COR-L47 (cell line): ENCODE measurements at places on chromosomes 4 and X.

- no peak for DNase-seq
Measured at GRCh38 chr4:141771889-141772830, 135.8 kb downstream of the IL15 start.

- peak; percentile 4 for DNase-seq
Measured at GRCh38 chr4:7770224-7771050, 169.2 kb downstream of the AFAP1 start.

- DNase-seq: no peak
Measured at GRCh38 chr4:133314991-133315390, 165.9 kb downstream of the PCDH10 start.

DNA sequence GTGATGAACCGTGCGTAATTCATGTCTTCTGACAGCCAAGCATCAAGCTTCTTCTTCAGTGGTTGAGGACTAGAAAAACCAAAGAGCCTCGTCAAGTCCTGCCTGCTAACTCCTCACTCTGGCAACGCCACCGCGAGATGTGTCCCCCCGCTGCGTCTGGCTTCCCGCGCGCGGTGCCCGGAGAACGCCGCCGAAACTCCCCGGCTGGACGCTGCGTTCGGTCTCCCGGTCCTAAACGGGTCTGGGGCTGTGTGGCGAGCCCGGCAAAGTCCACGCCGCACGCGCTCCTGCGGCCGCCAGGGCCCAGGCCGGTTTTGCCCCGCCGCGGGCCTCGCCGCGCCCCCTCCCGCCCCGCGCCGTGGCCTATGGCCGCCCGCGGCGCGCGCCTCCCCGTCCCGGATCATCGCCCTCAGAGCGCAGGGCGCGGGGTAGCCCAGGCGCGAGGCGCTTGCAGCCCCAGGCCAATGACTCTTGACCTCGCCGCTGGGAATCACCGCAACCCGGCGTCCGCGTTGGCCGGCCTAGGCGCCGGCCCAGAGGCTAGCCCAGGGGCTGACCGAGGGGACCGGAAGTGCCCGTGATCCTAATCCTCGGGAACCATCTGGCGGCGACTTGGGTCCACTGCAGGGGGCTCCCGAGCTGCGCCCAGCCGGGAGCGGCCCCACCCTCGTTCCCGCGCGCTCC lies at the start of gene AADAT:
TSS of gene AADAT (minus strand) at position 289 of the 684 bp plus-strand sequence. CDS start at position 23, 266 bp downstream.
- peak; percentile 79 for DNase-seq

DNA sequence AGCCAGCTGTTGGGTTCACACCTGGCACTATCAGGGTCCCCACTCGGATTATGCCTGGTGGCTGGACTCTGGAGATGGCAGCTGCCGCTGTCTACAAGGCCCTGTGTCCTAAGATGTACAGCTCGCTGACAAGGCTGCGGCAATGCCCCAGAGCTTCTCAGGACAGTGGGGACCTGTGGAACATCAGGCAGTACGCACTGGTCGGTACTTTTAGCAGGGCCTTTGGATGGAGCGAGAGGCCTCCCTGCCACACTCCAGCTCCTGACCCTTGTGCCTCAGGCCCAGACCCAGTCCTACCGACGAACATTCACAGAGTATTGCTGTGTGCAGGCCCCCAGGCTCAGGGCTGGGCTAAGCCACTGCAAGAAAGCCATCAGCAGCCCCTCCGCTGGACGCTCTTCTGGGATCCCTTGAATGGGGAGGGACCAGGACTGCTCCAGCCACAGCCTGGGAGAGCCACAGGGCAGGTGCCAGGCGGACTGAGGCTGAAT lies 45.7 kb upstream of the HMX1 start:
- DNase-seq: no peak

DNA sequence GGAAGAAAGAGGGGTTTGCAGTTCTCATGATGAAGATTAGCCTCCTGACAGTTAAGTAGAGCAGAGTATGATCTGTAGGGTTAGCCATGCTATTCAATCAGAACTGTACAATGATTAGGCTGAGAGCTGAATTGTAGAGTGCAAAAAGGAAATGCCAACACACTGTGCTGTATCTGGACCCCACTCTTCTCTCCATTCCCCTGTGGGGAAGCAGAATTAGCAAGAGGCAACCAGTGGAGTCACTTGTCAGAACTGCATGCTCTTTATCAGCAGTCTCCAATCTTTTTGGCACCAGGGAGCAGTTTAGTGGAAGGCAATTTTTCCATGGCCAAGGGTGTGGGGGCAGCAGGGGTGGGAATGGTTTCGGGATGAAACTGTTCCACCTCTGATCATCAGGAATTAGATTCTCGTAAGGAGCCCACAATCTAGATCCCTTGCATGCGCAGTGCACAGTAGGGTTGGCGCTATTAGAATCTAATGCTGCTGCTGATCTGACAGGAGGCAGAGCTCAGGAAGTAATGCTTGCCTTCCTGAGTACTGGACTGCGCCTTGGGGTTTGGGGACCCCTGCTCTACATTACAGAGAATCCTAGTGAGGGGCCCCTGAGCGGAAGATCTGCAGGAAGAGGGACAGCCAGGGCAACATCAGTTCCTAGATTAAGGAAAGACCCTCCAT lies 19.4 kb downstream of the TBC1D9 start:
- no peak for DNase-seq

DNA sequence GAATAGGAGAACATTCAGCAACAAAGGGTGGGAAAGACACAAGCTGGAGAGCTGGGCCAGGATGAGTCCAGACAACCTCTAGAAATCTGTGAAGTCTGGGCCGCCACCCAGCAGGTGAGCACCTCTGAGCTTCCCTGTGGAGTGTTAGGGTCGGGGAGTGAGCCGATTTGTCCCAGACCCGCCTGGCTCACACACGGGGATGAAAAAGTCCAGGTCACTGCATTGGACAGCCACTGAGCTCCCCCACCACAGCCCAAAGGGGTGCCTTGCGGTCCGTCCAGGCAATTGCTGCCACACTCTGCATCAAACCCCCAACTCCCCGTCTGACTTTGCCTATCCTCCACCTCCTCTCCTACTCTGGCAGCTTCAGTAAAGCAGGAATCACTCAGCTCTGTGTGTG lies 38.7 kb downstream of the NHSL2 start:
- DNase-seq: no peak

DNA sequence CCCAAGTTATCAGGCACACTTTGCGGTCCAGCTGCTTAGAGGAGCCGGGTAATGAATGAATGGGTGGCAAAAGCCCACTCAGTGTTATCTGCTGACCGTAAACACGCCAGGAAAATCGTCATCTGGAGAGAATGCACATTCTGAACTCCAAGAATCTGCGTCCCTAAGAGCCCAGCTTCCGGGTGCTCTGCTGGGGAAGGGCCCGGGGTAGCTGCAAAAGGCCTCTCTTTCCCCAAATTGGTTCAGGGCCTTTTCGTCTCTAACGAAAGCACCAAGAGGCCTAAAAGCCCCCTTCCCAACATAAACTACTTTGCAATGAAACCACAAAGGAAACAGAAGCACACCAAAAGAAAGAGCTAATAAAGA lies 1.6 kb upstream of the SFRP2 start:
- no peak for DNase-seq

- no peak for DNase-seq
Measured at GRCh38 chrX:39199429-39199828, 398.2 kb downstream of the MID1IP1 start.

GRCh38 chrX:130893356-130894085 lies 9.5 kb downstream of the ENOX2 start:
- no peak for DNase-seq

GRCh38 chrX:50333308-50333707 lies 128.7 kb downstream of the CCNB3 start:
- no peak for DNase-seq

DNA sequence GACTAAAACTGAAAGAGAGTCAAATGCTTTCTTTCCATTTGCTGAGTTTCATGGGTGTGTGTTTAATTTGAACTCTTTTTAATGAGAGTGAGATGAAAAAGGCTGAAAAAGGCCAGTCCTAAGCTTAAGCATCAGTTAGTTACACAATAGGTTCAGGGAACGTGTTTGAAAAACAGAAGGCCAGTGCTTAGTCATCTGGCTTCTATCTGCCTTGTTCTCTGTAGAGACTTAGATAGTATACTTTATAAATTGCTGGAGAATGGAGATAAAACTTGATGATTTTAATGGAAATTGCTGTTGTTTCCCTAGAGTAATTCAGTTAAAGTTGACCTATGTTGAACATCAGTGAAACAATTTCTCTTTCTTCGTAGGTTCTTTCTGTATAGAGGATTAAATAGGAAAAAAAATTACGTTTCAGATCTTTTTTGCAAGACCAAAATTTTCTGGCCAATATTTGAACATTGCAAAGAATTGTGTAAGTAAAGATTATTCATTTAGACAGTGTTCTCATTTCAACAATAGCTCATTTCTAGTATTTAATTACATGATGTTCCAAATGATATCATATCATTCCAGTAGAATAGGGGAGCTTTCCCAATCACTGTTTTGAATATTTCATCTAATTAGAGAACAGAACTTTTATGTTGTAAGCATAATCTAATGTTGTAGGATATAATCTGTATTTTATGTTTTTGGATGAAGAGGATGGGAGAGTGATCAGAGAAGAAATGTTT lies 1088.8 kb downstream of the ADGRL3 start:
- DNase-seq: no peak

DNA sequence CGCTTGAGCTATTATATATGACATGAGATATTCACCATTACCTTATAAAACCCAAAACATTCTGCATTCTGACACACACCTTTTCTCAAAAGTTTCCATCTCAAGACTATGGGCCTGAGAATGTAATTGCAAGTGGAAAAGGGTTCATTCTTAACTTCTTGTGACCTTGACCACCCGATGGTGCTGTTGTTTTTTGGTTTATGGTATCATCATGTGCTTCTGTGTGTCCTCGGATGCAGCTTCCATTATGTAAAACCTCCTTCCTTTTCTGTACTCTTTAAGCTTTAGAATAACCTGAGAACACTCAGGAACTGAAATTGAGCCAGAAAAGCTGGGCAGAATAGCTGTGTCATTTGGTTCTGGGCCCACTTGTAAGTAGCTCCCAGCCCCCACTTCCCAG lies 16.2 kb upstream of the PUDP start:
- DNase-seq: no peak

- DNase-seq: no peak
Measured at GRCh38 chr4:148226341-148226740, 215.9 kb downstream of the NR3C2 start.

DNA sequence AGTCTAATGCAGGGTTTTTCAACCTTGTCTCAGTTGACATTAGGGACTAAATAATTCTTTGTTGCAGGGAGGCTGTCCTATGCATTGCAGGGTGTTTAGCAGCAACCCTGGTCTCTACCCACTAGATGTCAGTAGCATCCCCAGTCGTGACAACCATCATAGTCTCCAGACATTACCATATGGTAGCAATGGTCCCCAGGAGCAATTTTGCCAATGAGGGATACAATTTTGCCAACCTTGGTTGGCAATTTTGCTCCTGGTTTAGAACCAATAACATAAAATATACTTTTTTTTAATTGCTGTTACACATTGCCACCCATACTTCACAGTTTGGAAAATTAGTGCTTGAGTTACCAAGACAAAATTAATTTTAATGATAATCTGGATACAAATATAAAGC lies 6.0 kb downstream of the EREG start:
- peak; percentile 51 for DNase-seq

DNA sequence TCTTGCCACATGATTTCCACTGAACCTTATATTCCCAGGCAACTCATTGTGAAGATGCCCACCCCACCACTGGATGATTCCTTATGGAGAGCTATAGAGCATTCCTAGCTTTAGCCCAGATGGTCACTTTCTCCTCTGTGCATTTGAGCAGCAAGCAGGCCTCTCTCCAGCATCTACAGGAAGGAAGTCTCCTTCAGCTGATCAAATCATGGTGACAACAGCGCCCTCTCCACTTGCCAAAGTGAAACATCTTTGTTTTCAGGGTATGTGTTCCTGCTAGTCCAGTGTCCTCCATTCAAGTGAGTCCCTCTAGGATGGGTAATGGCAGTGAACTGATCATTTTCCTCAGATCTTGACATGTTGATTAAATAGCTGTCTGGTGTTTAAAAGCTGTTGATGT lies 10.9 kb upstream of the SYTL5 start:
- DNase-seq: no peak

DNA sequence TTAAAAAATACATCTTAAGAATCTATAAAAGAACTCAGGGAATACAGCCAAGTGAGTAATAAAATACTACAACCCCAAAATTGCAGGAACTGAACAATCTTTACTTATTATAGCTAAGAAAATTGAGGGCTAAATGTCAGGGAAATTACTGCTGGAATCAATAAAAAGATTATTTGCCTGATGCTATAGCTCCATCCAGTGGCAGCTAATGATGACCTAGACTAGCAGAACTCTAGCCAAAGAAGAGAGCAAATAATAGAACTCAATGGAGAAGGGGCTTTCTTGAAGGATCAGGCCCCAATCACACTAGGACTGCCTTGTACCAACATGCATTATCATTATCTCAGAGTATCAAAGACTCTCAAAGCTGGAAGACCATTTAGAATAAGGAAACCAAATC lies 85.0 kb upstream of the FAM241A start:
- peak; percentile 25 for DNase-seq

GRCh38 chr4:100098011-100098545 lies 92.2 kb downstream of the DDIT4L start:
- DNase-seq: no peak

- no peak for DNase-seq
Measured at GRCh38 chr4:6964858-6965257, 55.2 kb downstream of the TBC1D14 start.

- no peak for DNase-seq
Measured at GRCh38 chrX:112840382-112841113, at the start of gene AMOT. AMOT (minus strand) TSS chrX:112840831; CDS start chrX:112823126, 17,705 bp downstream.

DNA sequence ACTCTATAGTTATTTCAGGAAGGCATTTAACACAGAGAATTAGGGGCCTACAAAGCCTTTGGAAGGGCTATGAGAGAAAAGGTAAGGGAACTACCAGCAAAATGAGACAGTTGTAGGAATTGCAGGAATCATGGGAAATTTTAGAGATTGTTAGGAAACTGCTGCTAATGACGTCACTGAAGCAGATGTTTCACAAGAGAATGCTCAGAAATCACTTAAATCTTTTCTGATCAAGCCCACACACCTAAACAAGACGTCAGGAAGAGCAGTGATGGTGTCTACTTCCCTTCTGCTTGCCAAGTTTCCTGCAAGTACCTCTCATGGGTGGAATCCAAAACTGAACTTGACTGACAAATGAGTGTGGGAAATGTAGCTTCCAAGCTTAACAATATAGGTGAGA lies 5.1 kb downstream of the OR13H1 start:
- no peak for DNase-seq

GRCh38 chr4:61882381-61882780 lies 682.3 kb downstream of the ADGRL3 start:
- DNase-seq: no peak

DNA sequence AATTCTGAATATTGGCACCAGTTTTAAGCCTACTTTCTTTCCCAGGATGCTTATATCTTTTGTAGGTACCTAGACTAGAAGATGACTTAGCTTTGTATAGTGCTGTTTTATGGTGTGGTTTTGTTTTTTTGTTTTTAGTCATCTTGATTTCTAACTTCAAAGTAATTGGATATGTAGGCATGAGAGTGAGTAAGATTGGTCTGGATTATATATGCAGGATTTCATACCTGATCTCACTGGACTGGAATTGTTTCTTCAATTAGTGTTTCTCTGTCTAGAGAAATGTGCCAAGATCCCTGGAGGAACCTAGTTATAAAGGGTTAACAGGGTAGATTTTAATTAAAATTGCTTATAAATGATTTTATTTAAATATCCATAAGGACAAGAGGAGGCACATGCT lies 23.1 kb downstream of the NAP1L5 start:
- DNase-seq: no peak
